Bronchial smooth muscle cell (primary cell): ENCODE measurements at places on chromosomes 2 and 18. TPM values are rescaled to one million over a fixed set of nuclear protein-coding genes. Genes with fewer than 3 reads are reported as not detected.

Gene MTLN
- total RNA-seq: 48.9 and 54.7 TPM in 2 replicates

Gene SPP2
- total RNA-seq: 0.16 TPM in 1 of 2 replicates, not detected in the other

Gene EVA1A
- 5.8 and 19.2 TPM in 2 replicates for total RNA-seq

Gene STAT4
- total RNA-seq: 0.60 and 0.63 TPM in 2 replicates

Gene PRKAG3
- not detected in 2 replicates for total RNA-seq

Gene REG1B
- not detected in 2 replicates for total RNA-seq

Gene PAX8
- 0.43 and 0.79 TPM in 2 replicates for total RNA-seq

Gene NT5DC4
- total RNA-seq: not detected in 2 replicates

Gene GNAL
- 0.69 and 1.1 TPM in 2 replicates for total RNA-seq
